Prostate gland (tissue), 2 donors: ENCODE measurements at places on chromosomes 2 and 18.

DNA sequence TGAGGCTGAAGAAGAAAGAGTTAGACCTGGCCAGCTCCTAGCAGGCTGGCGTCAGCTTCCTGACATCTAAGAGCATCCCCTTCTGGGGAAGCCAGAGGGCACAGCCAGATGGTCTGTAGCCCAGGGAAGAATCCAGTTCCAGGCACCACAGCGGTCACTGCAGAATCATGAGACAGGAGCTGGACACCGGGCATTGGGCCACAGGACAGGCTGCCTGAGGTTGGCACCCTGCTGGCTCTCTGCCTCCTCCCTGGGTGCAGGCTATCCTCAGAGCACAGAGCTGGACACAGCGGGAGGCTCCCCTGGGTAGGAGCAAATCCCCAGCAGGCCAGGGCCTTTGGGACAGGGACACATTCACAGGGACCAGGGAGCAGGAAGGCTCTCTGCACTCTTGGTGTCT, 19.8 kb upstream of the ATOH8 start:
- DNase-seq, result no peak

- DNase-seq, result no peak
Measured at GRCh38 chr2:91442246-91442905, 2750.9 kb downstream of the RPIA start.

GRCh38 chr2:46269001-46269400, 28.2 kb upstream of the EPAS1 start:
- no peak for DNase-seq

- peak; percentile 3 for DNase-seq
Measured at GRCh38 chr18:79903071-79903635, 48.3 kb downstream of the SLC66A2 start.

GRCh38 chr2:110800611-110801402, 68.4 kb downstream of the ACOXL start:
- DNase-seq, result no peak

DNA sequence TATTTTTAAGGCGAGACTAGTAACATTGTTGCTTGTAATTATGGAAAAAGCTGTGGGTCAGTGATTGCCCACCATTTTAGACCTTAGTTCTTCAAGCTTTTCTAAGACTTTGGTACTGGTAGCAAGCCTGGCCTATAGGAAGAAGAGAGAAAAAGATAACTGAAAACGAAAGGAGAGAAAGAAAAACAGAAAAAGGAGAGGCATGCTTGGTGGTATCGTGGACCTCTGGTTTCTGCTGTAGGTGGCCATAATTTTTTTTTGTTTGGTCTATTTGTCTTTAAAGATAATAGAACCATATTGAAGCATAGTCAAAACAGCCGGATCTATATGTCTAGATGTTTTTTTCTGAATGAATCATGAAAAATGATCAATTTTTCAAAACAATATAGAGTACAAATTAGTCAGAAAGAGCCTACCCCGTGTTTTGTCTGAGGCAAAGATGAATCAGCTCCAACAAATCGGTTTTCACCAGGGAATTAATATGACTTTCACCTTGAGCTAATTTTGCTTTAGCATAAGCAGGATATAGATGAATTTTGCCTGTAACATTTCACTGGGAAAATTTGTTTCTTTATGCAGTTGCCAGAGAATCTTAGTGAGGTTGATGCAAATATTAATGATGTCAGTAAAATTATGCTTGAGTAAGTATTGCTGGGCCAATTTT, 45.7 kb downstream of the CCDC85A start:
- DNase-seq, result no peak

- no peak for DNase-seq
Measured at GRCh38 chr2:88606371-88607030, 20.8 kb downstream of the EIF2AK3 start.

DNA sequence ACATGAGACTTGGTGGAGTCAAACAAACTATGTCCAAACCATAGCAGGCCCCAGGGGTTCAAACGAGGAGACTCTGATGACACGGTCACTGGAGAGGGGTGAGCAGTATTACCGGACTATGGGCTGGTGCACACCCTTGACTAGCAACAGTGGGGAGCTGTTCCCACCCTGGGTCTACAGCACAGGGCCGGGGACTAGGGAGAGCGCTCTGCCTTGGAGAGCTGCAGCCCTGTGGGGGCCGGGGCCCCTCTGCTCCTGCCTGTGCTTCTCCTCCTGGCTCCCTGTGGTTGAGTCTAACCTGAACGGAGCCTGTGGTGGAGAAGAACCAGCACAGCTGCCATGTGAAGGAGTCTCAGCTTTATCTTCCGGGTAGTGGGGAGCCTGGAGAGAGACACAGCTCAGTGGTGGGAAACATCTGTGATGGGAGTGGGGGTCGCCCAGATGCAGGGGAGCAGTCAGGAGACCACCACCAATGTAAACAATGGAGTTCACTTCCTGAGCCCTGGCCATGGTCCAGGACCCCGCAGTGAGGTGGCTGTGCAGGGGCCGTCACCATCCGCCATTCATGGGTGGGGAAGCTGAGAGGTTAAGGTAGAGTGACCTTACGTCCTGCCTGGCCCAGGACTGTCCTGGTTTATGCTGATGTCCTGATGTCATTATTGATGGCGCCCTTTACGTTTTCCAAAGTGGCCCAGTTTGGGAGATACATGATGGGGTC, 195.7 kb upstream of the TWIST2 start:
- no peak for DNase-seq

DNA sequence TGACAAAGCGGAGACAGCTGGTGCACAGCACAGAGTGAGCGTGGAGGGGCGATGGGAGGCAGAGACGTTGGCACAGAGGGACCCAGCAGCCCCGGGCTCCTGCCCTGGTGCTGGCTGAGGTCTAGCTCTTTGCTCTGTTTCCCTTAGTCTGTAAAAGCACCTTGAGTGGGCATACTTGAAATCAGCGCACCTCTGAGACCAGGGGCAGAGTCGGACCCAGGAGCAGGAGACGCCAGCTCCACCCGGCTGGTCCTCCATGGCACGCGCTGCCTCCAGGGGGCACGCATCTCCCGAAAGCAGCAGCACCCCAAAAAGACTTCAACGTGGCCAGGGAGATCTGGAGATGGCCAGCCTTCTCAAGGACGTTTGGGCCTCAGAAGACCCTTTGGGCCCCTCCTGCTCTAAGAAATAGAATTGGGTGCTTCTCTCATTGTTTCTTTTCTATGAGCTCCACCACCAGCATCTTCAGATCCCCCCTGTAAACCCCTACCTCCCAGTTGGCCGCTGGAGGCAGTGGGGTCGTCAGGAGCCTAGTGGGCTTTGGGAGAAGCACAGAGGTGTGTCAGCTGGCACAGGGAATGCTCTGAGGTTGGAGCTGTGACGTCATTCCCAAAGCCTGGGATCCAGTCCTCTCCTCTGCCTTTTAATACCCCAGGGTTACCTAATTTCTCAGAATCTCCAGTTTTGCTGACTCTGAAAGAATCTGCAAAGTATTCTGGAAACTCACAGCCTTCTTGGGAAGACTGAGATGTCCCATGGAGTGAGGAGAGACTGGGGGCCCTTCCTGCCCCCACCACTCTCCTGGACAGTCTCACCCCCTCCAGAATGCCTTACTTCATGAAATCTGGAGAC, 58.9 kb downstream of the CIB4 start:
- DNase-seq, result no peak

DNA sequence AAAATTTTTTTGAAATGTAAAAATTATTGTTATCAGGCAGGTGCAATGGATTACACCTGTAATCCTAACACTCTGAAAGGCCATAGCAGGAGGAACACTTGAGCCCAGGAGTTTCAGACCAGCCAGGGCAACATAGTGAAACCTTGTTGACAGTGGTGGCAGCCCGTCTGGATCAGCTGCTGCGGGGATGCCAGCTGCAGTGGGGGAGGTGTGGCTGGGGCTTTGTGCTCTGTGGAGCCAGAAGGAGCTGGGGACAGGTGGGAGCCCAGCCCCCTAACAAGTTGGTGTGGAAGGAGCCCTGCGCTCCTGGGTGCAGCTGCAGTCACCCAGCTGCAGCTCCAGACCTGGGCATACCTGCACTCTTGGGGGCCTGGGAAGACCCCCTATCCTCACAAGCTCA, 182.4 kb upstream of the MC4R start:
- DNase-seq, result no peak

- no peak for DNase-seq
Measured at GRCh38 chr2:102061286-102061699, 69.5 kb downstream of the IL1R2 start.

DNA sequence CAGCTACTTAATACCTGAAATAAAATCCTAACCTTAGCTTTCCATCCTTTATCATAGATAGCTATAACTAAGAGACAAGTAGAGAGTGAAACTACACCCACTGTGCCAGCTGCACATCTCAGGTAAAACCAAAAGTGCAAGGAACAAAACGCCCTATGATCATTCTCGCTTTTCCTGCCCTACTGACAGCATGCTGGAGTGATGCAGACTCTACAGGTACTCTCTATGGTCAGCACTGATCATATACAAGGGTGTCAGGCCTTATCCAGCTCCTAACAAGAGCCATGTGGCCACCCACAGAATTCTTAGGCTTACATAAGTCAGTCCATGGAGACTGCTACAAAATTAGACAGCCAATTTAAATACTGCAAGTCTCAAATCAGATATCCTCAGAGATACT, 45.6 kb downstream of the REV1 start:
- DNase-seq, result no peak

- DNase-seq, result no peak
Measured at GRCh38 chr2:29423061-29423666, 307.9 kb downstream of the CLIP4 start.

GRCh38 chr2:38850045-38850444, 25.7 kb downstream of the DHX57 start:
- DNase-seq, result no peak

- DNase-seq, result no peak
Measured at GRCh38 chr18:21315741-21316197, 73.7 kb downstream of the GREB1L start.

- no peak for DNase-seq
Measured at GRCh38 chr2:222964376-222965031, 87.5 kb upstream of the KCNE4 start.

DNA sequence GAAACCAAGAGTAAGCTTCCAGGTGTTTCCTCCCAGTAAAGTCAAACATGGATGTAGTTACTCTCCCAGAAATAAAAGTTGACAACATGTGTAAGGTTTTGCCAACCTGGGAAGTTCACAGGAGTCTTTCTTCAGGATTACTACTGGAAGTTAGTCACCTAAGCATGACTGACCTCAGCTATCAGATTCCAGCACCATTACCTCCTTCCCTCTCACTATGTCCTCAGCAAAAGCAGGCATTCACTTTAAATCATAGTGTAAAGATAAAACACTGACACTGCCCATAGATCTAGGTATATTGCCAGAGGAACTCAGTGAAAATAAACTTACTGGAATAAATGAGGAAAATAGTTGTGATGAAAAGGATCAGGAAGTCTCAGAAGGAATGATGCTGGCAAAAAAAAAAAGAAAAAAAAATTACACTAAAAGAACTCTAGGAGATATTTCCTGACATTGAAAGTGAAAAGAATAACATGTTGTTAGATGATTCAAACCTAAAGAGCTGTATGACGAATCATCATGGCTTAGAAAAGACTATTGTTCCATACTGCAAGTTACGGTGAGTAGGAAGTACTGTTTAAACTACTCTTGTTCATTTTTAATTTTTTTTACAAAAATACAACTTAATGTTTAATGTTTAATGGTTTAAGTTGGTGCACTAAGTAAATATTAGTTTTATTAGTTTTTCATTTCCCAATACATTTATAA, 484.5 kb upstream of the ZNF804A start:
- no peak for DNase-seq

DNA sequence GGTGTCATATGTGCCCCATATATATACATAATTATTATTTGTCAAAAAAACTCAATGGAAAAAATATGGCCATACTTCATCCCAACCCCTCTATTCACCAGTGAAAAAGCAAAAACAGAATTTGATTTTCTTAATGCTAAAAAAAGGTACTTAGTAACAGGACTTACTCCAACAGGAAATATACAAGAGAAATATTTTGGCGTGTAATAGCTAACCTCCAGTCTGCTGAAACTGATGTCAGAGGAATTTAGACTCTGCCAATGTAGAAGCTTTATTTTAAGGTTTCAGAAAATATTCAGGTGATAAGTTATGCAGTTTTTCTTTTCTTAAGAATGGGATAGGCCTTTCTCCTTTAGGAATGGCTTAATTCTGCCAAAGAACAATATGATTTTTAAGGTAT, 72.6 kb downstream of the TMEFF2 start:
- DNase-seq, result no peak

DNA sequence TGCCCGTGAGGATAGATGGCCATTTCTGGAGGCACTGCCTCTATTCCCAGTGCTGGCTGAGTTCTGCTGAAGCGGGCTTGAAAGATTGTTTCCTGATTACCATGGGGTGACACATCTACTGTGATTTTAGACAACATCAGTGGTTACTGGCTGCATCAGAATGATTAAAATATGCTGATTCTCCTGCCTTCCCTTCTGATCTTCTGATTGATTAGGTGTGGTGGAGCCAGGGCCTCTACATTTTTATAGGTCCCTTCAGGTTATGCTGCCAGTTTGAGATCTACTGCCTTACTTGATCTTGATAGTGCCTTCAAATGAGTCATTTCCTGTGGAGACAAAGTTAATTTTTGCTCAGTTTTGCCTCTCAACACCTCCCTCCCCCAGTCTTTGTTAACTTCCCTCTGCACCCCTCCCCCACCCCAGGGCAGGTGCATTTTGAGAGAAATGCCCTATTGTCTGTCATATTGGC, 31.6 kb upstream of the SNORC start:
- DNase-seq, result no peak

- DNase-seq, result no peak
Measured at GRCh38 chr18:57437766-57438671, 2.8 kb downstream of the ONECUT2 start.

GRCh38 chr2:101330253-101330933, 21.9 kb upstream of the RNF149 start:
- DNase-seq, result no peak

GRCh38 chr2:162006337-162006736, 67.7 kb downstream of the DPP4 start:
- no peak for DNase-seq

DNA sequence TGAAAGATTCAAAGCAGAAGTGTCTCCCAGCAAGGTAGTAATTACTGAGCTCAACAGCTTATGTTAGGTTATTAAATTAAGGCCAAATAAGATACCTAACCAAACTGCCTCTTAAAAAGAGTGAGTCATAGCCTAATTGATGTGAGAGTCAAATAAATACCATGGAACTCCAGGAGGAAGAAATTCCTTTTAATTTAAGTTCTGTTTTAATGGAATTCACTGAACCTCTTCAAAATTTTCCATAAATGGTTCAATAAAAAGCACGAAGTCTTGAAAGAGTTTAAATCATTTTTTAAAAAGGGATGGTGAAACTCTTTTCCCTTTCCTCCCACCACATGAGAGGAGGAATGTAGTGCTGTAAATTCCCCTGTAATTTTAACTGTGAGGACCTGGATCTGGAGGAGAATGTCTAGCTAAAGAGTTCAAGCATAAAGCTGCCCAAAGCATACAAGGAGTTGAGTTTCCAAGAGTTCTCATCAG, 180.8 kb upstream of the MMADHC start:
- DNase-seq, result no peak

- DNase-seq, result no peak
Measured at GRCh38 chr2:46521215-46521683, 41.9 kb downstream of the TMEM247 start.

DNA sequence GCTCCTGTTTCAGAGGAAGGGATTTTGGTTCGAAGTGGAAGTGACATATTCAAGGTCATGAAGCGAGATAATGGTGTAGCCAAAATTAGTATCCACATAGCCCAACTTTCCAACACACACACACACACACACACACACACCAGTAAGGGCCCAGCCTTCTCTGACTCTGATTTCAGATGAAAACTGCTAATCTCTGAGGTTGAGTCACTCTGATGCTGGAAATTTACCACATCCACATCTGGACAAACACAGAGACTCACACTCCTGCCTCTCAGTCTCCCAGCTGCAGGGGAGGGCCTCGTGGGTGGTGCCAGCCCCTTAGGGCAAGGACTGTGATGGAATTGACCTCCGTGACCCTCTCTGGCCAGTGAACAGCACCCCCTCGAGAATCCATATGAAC, 29.0 kb upstream of the SLC35F6 start:
- no peak for DNase-seq
